ENCODE measurements at places on chromosomes 11 and 22.

DNA sequence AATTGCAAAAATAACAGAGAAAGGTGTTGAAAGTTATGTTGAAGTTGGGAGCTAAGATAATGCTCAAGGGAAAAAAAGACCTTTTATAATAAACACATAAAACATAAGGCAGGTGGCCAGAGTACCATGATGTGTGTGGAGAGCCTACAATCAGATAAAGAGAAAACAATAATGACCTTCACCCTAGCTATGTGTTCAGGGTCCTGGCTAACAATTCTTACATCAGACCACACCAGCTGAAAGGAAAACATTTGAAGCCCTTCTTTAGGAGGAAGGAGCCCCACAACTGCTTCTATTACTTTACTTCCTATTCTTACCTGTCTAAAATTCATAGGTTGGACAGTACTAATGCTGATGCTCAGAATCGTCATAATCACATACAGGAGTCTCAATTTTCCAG lies 2.5 kb downstream of the TSG101 start:
- DNase-seq = no peak

GRCh38 chr11:78069465-78069864 lies 5.8 kb downstream of the THRSP start:
- DNase-seq = no peak

- DNase-seq = no peak
These were observed 18.9 kb upstream of the PPP6R3 start for GRCh38 chr11:68441466-68442230.

- no peak for DNase-seq
These were observed 17.5 kb downstream of the MUC2 start for GRCh38 chr11:1092145-1092670.

GRCh38 chr11:129852125-129852740 lies 36.6 kb downstream of the TMEM45B start:
- no peak for DNase-seq

- DNase-seq = no peak
These were observed 42.6 kb downstream of the ELFN2 start for GRCh38 chr22:37384691-37385090.

DNA sequence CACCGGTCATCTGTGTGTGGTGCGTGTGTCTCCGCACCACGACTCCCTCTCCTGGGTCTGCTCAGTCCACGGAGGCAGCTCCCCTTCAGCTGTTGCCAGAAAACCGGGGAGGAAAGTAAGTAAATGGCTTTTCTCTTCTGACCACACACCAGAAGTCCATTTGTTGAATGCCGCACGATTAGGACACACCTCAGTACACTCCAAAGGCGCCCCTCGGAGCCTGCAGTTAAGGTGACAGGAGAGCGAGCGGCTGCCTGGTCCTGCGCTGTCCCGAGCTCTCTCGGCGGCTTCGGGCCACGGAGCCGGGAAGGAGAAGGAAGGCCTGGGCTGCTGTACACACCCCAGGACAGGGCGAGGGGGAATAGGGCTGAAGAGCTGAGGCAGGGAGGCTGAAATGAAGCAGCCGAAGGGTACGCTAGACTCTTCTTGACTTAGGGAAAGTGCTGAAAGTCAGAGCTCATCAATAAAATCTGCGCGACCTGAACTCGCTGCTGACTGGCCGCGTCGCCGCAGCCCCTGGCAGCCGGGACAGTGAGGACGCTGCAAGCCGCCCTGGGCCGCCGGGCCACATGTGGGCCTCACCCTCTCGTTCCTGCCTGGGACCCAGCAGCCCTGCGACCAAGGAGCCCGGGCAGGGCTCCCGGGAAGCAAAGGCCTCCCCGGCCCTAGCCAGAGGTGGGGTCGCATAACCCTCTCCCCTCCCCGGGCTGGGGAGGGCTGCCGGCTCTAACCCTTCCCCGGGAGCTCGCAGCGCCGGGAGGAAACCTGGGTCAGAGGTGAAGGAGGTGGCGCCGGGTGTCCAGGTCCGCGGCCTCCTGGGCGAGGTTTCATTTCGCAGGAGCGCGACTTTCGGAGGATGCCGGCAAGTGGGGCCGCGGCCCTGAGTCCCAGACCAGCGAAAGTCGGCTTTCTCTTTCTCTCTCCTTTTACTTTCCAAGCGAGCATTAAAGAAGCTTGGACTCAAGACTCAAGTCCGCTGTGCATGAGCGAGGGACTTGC lies 1.6 kb upstream of the PAX6 start:
- no peak for DNase-seq

GRCh38 chr11:8243458-8243857 lies 20.2 kb downstream of the LMO1 start:
- DNase-seq = no peak

DNA sequence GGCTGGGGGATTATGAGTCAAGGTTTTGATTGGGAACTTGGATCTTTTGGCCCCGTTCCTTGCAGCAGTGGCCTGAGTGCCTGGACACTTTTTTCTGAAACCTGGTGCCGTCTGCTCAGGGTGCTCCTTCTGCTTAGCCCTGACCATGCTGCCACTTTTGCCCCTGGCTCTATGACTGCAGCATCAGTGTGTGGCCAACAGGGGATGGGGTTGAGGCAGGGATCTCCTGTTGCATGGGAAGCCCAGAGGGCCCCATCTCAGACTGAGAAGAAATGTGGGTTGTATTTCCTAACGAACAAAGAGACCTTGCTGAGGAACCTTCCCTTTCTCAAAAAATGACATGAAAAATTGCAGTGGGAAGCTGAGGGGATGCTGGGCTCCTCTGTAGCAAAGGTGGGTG lies 18.7 kb downstream of the POU2F3 start:
- DNase-seq = no peak

- DNase-seq = no peak
These were observed 15.1 kb downstream of the CRELD2 start for GRCh38 chr22:49933236-49934159.

Data from NCI-H226 (cell line).